ENCODE measurements at places on chromosomes 16 and 17.

- DNase-seq: no peak
Measured at GRCh38 chr17:62653826-62654761, 26.6 kb downstream of the MRC2 start.

- DNase-seq: no peak
Measured at GRCh38 chr17:51840688-51841087, 317.8 kb downstream of the CA10 start.

DNA sequence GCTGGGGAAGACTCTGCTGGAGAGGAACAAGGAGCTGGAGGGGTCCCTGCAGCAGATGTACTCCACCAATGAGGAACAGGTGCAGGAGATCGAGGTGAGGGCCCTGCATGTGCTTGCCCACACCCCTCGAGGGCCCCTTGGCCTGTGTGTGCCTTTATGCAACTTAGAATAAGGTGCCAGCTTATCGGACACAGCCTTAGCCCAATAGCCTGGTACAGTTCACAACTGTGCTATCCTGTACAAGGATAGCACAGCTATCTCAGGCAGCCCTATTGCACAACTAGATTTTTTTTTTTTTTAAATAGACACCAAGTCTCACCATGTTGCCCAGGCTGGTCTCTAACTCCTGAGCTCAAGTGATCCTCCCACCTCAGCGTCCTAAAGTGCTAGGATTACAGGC, 12.1 kb downstream of the CDR2L start:
- no peak for DNase-seq

- peak; percentile 32 for DNase-seq
Measured at GRCh38 chr17:76166168-76166567, 25.1 kb upstream of the FOXJ1 start.

DNA sequence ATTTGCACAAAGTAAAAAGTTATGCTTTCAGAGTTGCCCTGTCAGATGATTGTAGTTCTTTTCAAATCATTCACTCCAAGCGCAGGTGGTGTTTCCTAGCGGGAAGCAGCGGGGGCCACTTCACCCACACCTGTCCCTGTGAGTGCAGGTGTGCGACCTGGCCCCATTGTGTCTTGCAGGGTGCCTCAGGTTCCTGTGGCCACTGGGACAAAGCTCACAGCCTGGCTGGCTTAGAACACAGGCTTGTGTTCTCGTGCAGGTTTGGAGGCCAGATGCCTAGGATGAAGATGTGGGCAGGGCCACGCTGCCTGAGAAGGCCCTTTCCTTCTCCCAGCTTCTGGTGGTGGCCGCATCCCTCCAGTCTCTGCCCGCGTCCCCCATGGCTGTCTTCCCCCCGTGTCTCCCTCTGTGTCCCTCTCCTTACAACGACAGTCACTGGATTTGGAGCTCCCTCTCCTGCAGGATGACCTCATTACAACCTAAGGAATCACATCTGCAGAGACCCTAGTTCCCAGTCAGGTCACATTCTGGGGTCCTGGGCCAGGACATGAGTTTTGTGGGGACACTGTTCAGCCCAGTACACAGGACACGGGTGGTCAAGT, 90.5 kb downstream of the NPIPB11 start:
- DNase-seq: no peak

GRCh38 chr16:84618581-84619460, 943 bp upstream of the COTL1 start:
- peak; percentile 77 for DNase-seq

DNA sequence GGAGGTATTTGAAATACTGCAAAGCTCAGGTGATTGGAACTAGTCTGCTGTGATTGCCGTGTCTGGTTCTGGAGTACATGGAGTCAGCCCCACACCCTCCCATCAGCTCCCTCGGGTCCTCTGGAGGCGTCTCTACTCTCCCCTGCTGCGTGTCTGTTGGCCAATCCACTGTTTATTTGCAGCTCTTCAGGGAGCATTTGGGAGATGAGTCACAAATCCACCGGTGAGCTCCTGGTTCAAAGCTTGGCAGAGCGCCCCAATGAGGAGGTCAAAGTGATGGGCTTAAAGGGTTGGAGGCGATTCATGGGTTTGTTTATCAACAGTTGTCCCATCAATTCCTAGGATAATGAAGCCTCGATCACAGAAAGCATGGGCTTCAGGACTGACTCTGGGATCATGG, 14.6 kb downstream of the CALB2 start:
- DNase-seq: no peak

DNA sequence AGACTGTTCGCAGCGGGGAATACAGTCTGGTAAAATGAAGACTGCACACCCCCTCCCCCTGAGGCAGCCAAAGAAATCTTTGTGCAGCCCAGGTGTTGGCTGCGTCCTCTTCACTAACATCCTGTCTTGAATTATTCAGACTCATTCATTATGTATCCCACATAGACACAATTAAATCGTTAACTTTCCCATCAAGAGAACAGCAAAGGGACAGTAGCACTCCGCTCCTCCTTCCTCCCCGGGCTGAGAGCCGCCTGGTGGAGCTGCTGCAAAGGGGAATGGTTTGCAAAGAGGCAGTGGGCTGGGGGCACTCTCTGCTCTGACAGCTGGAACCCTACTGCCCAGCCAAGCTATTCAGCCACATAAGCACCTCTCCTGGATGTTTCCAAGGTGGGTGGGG, 290.0 kb upstream of the SOX9 start:
- no peak for DNase-seq

DNA sequence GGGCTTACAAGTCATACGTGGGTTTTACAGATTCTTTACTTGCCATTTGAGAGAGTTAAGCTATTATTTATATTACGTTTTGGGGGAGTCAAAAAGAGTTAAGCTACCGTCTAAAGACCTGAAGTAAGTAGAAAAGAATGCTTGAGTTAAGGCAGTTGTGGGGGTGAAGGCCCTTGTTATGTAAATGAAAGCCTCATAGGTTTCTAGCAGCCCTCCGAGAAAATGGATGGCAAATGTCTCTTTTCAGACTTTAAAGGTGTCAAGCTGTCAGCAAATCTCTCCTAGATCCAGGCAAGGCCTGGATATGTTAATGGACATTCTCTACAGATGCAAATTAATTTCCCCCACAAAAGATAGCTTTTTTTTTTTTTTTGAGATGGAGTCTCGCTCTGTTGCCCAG, 7.2 kb upstream of the EIF4A3 start:
- no peak for DNase-seq

- DNase-seq: no peak
Measured at GRCh38 chr17:17188586-17188985, 17.5 kb downstream of the PLD6 start.

- DNase-seq: no peak
Measured at GRCh38 chr17:79930062-79930876, 91.0 kb upstream of the CBX4 start.

DNA sequence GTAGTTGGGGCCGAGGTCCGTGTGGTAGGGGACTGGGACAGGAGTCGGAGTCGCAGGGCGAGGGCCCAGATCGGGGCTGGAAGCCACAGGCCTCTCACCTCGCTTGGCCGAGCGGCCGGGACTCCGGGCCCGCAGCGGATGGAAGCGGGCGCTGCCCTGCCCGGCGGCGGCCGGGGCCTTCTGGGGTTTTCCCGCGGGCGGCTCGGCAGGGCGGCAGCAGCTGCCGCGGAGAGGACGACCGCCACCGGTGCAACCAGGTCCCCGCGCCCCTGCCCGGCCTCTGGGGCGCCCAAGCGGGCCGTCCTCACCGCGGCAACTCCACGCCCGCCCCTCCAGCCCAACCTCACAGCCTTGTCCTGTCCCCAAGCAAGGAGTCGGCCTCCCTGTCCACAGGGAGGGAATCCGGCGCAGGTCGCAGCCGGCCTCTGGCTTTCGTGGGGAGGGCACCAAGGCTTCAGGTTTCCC, 15.6 kb upstream of the UTP6 start:
- peak; percentile 31 for DNase-seq

DNA sequence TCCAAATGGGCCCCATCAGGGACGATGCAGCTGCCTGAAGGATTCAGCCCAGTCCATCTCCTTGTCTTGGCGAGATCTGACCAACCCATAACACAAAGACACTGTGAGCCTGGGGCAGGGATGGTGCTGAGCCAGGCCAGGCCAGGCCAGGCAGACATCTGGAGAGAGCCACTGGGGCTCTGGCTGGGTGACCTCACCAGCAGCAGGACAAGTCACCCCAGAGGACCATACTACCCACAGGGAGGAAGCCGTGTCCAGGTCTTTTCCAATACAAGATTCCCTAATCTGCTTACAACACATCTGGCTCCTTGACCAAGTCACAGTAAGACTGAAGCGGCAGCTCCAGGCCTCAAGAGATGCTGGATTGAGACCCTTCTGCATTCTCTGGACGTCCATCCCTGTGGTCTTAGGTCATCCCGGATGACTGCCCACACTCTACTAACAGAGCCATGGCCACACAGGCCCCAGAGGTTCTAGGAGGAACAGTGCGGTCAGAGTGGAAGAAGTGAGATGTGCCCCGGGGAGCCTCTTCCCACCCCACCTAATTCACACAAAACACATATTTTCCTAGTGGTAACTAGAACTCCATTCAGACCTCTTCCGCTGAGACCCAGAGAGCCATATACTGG, 81.8 kb upstream of the RCVRN start:
- DNase-seq: no peak

GRCh38 chr17:21268596-21269188, 15.5 kb upstream of the NATD1 start:
- DNase-seq: no peak

- no peak for DNase-seq
Measured at GRCh38 chr17:45384047-45384788, 48.5 kb downstream of the ARHGAP27 start.
